ENCODE measurements at places on chromosomes 6 and 20.

DNA sequence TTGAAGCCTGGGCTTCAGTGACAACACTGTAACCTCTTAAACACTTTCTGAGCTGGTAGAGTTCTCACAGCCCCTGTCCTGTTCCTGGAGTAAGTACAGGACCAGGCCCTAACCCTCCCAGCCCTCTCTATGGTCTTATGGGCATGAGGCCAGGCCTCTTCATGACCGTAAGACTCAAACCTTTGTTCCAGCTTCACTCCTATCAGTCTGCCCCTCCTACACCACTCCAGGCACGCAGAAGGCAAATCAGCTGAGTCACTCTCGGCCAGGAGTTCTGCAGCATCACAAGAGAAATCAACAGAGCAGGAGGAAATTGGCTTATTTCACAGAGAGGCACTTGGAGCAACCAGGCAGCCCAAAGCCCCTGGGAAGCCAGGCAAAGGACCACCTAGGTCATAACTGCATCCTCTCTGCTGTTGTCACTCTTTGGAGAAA is 25.3 kb upstream of the CHD6 start:
- DNase-seq, result peak; percentile 86

DNA sequence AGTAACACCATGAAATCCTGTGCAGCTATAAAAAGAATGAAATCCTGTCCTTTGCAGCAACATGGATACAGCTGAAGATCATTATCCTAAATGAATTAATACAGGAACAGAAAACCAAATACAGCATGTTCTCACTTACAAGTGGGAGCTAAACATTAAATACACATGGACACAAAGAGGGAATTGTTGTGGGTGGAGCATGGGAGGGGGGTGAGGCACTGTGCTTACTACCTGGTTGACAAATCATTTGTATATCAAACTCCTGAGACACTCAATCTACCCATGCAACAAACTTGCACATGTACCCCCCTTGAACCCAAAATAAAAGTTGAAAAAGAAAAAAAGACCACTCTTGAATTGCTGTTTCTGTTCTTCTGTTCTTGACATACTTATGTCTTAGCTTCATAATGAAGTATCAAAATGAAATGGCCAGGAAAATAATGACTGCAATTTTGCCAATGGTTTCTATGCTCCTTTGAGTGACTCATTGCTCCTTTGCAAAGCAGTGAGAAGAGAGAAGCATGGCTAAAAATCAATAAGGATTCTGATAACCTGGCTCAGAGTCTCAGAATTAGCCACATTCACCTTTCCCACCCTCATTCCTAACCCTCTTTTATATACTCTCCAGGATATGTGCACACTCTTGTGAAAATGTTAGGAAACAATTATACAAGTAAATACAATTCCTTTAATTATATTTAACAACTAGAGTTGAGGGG is 71.0 kb downstream of the CYP39A1 start:
- DNase-seq, result no peak

DNA sequence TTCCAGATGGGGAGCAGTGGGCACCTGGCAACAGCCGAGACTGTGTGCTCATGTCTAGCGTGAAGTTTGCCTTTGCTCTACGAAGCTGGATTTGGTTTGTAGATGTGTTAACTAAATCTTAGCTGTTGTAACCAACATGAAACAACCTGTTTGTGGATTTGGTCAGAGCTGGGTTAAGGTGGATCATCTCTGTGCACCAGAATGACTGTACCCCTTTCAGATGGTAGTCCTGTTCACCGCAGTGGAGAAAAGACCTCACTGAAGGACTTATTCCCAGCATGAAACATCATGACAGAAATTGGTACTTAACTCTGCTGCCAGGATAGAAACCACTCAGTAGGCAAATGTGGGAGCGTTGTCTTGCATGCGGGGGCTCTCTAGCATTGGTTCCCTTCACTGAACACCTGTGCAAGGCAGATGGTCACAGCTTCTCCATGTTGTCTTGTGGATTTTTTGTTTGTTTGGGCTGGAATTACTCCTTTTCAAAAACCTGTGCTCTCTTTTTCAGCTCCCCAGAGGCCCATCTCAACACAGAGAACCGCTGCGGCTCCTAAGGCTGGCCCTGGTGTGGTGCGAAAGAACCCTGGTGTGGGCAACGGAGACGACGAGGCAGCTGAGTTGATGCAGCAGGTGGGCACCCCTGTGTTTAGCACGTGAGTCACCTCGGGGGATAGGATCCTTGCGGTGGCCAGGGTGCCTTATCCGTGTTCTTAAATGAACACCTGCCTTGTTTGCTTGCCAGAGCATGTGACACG is 19.3 kb upstream of the EFCAB8 start:
- no peak for DNase-seq

GRCh38 chr20:4195499-4195898 is 180.1 kb upstream of the RNF24 start:
- no peak for DNase-seq

- no peak for DNase-seq
These were observed 83.1 kb downstream of the TRMT11 start for GRCh38 chr6:126069449-126069848.

- DNase-seq, result no peak
These were observed 66.7 kb downstream of the FAM229B start for GRCh38 chr6:112153926-112154607.

- DNase-seq, result no peak
These were observed 10.6 kb downstream of the PRR18 start for GRCh38 chr6:166297606-166298005.

- DNase-seq, result no peak
These were observed 1298.1 kb downstream of the EPHA7 start for GRCh38 chr6:92121228-92121627.

DNA sequence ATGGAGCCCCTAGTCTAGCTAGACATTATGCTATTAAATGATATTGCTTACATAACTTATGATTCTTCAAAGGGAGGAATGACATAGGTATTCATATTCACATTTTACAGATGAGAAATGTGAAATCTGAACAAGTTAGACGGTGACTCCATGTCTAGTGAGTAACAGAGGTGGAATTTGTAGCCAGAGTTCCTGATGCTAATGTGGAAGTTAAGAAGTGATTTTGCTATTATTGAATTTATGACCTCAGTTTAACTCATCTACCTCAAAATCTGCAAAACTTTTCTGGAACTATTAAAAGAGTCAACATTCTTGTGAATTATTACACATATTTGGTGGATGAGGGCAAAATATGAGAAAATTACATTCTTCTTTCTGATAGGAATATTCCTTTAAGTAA is 347.6 kb upstream of the MMS22L start:
- no peak for DNase-seq

Measured in NCI-H510A (cell line).